ENCODE measurements at places on chromosomes 7 and 10. TPM values are rescaled to one million over a fixed set of nuclear protein-coding genes. Genes with fewer than 3 reads are reported as not detected.

Gene GBX1
- not detected for total RNA-seq

Gene CALHM3
- not detected for total RNA-seq

Gene GDF10
- total RNA-seq: 0.41 TPM

Gene ABCB4
- total RNA-seq: 1.2 TPM

DNA sequence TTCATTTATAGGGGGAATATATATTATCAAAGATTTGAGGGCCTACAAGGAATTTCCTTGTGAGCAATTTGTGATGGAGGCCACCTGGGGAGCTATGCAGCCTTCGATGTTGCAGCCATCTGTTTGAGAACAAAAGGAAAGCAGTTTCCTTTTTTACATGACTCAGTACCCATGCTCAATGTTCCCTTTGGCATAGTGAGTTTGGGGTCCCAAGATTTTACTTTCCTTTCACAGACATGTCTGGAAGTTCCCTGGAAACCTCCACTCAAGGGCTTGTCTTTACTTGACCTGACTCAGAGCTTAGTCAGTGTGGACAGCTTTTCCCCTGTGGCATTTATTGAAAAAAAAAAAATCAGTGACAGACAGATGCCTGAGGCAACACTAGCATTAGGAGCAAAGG lies 73.5 kb upstream of the VIPR2 start:
- no peak for DNase-seq

DNA sequence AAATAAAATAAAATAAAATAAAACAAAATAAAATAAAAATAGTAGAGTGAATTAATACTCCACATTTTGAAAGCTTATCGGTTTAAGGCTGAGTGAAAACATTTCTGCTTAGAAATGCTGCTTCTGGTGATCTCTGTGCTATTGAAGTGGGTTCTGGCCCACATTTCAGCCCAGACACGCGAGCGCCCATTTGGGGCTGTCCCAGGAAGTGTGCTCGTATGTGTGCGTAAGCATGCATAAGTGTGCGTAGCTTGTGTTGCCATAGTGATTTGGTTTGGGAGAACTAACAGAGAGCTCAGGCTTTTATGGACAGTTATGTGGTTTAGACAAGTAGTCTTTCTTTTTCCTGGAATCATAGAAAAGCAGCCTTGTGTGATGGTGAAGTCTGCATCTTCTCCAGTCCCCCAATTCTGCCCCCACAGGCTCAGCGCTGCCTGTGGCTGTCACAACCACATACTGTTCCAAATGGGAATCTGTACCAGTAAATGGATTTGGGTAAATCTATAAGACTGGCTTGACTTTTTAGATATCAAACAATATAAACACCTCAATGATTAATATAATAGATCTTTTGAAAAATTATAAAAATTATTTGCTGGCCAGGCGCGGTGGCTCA lies 29.8 kb upstream of the PURB start:
- DNase-seq: no peak

DNA sequence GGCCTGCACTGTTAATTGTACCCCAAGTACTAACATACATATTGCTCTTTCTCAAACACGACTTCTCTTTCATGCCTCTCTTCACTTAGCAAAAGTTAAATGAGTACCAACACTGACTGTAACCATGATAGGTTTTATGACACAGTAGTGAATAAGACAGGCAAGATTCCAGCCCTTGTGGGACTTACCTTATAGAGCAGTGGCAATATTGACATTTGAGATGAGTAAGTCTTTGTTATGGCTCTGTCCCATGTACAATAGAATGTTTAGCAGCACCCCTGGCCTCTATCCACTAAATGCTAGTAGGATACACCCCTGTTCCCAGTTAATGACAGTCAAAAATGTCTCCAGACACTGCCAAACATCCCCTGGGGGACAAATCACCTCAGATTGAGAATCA lies 11.9 kb upstream of the COL1A2 start:
- DNase-seq: no peak

DNA sequence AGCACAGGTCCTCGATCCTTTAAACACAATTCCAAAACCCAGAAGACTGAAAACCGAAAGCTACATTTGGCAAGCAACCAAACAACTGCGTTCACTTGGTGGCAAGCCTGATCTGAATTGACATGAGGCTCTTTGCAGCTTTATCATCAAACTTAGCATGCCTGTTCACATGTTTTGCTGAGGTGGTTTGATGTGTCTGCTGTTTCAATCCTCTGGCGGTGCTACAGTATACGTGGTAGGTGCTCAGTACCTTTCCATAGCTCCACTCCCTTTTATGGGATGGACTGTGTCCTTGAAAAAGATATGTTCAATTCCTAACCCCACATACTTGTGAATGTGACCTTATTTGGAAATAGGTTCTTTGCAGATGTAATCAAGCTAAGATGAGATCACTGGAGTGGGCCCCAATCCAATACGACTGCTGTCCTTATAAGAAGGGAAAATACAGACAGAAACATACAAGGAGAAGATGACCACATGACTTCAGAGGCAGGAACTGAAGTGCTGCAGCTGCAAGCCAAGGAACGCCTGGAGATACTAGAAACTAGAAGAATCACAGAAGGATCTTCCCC lies 33.4 kb downstream of the CCDC6 start:
- no peak for DNase-seq

DNA sequence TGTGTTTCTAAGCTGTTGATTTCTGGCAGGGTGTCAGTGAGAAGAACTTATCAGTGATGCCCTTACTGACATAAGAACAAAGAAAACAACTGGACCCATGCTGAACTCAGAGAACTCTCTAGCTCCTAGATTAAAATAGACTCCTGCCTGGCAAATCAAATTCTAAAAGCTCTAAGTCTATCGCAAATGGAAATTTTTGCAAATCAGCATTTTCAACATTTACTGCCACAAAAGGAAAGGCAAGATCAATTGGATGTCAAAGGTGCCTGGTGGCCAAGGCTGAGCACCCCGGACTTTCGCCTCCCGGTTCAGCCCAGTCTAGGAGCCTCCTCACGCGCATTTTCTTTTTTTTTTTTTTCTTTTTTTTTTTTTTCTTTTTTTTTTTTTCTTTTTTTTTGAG lies 251.6 kb downstream of the TCERG1L start:
- DNase-seq: no peak

Measured in mucosa of descending colon (tissue), 3 donors.